ENCODE measurements at places on chromosomes 4 and X.

DNA sequence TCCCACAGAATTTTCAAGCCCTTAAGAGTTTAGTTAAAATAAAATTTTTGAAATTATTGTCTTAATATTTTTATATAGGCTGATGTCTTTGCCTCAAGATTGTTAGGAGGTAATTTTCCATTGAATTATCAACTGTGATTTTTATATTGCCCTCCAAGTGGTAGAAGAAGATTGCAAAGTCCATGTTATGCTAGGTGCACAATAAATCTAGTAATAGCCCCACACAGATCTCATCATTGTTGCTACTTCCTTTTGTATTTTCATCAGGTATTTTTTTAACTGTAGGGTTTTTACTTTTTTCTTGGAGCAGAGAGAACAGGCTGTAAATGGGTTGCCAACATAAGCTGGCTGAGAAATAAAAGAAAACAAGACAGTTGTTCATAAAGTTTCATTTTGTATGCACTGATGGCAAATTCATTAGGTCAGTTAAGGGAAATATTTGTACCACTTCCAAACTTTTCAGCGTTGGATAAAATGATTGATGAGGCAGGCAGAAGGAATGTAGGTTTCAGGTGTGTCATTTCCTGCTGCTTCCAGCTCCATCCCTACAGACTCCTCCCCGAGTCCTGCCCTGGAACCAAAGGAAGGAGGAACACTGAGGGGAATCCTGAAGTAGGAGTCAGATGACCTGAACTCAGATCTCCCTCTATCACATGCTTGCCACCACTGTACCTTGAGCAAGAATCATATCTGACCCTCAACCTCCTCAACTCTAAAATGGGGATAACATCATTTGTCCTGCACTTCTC is 105.5 kb downstream of the PRRG1 start:
- DNase-seq: no peak

DNA sequence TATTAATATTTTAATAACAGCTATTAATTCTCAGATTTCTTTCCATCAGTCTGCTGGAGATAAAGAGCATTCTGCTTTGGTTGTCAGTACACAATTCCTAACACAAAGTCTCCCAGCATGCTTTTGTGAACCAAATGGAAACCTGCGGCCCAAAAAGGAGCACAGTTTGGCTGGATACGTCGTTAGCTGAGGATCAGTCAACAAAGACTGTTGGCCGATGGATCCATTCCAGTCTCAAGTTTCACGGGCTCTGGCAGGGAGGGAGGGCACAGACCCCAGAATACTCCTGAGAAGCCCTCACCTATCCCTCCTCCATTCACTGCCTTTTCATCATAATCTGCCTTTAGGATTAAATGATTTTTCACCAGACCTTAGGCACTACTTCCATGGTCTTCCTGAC is 26.3 kb upstream of the PRSS48 start:
- DNase-seq: no peak

DNA sequence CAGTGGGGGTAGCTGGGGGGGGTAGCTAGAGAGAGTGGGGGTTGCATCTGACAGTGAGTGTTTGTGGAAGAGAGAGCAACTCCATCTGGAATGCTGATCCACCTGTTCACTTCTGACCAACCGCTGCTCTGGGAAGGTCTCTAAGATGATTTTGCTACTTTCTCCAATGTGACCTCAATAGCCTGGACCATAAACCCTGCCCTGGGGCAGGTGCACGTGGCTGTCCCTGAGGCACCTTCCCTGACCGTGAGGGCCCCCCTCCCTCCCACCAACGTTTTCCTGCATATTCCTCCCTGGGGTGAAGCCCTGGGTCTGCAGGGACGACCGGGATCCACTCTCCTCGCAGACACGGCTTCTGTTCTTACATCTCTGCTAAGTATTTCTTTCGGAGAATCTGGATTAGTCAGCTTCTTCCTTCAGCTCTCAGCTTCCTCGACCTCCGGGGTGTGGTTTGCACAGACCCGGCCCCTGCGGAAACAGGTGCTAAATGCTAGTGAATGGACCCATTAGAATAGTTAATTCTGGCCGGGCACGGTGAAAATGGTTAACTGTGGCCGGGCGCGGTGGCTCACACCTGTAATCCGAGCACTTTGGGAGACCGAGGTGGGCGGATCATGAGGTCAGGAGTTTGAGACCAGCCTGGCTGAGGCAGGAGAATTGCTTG is 21.4 kb upstream of the PLCXD1 start:
- no peak for DNase-seq

DNA sequence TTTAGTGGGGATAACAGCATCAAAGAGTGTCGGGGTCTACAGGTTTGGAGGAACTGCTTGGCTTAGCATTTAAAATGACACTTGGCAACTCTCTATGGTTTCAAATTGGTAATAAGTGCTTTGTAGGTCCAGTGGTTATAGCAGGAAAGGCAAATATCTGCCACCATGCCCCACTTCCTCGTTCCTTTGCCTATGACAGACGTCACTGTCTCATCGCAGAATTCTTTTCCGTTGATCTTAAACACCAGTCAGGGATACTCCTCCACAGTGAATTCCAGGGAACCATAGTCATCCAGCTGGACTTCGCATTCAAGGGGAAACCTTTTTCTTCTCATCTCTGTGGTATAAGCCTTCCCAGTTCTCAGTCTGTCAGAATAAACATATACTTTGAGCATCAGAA is 319.1 kb downstream of the GPAT3 start:
- no peak for DNase-seq

DNA sequence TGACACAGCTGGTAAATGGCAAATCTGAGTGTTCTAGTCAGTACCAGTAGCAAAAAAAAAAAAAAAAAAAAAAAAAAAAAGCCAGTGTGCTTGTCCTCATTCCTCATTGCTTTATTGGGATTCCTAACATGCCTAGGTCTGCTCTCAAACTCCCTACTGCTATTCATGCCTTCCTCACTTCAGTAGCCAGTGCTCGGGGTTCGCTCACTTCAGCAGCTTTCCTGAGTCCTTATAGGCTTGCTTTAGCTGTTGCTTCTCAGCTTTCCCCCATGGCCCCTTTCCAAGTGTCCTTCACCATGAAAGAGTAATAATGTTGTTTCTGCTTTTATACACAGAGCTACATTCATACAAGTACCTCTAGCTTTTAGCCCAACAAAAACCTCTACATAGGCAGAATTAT is 30.8 kb downstream of the SLITRK2 start:
- DNase-seq: no peak
